ENCODE measurements at places on chromosomes 5 and 9. TPM values are rescaled to one million over a fixed set of nuclear protein-coding genes. Genes with fewer than 3 reads are reported as not detected.

AK8 gene
- total RNA-seq: not detected

GRCh38 chr5:125847561-125847960, 575.6 kb upstream of the GRAMD2B start:
- no peak overlapping the region for H3K4me3 ChIP-seq
- no peaks in the 10 kb centered on the region for H3K36me3 ChIP-seq
- no peak for DNase-seq

DNA sequence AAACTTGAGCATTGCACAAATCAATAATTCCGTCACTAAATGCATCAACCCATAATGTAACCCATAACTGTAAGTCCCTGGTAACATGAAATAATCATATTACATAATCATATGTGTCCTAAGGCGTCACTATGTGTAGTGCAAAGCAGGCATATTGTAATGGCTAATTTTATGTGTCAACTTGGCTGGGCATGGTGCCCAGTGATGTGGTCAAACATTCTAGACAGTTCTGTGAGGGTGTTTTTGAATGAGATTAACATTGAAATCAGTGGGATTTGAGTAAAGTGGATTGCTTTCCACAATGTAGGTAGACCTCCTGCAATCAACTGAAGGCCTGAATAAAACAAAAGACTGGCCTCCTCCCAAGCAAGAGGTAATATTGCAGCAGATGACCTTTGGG, 794.4 kb upstream of the ACO1 start:
- no peaks in the 10 kb centered on the region for H3K36me3 ChIP-seq
- no peaks in the 10 kb centered on the region for H3K27me3 ChIP-seq
- no peak overlapping the region for H3K27ac ChIP-seq
- no peak overlapping the region for H3K4me3 ChIP-seq

DNAJC18 gene
- 8.5 TPM for total RNA-seq

TAL2 gene
- total RNA-seq: not detected

DNA sequence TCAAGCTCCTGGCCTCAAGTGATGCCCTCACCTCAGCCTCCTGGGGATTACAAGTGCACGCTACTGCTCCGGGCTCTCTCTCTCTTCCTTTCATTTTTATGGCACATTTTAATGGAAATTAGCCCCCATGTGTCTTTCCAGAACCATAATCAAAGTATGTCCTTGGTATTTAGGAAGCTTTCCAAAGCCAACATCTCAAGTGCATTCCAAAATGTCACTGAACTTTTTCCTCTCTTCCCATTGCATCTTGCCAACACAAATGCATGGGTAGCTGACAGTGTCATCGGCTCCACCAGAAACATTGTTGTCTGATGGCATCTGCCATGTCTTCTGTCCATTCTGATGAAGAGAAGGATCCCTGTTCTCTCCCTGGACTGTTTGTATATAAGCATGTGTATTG, 90.5 kb upstream of the ANXA1 start:
- DNase-seq: no peak
- no peak overlapping the region for H3K27ac ChIP-seq
- no peaks in the 10 kb centered on the region for H3K27me3 ChIP-seq
- H3K4me1 ChIP-seq: no peaks in the 10 kb centered on the region

GRCh38 chr9:122342323-122343050, 28.3 kb upstream of the PTGS1 start:
- no peak for DNase-seq
- peaks cover 10% of the 10 kb centered on the region for H3K4me1 ChIP-seq
- no peak overlapping the region for H3K27ac ChIP-seq
- no peaks in the 10 kb centered on the region for H3K36me3 ChIP-seq

DNA sequence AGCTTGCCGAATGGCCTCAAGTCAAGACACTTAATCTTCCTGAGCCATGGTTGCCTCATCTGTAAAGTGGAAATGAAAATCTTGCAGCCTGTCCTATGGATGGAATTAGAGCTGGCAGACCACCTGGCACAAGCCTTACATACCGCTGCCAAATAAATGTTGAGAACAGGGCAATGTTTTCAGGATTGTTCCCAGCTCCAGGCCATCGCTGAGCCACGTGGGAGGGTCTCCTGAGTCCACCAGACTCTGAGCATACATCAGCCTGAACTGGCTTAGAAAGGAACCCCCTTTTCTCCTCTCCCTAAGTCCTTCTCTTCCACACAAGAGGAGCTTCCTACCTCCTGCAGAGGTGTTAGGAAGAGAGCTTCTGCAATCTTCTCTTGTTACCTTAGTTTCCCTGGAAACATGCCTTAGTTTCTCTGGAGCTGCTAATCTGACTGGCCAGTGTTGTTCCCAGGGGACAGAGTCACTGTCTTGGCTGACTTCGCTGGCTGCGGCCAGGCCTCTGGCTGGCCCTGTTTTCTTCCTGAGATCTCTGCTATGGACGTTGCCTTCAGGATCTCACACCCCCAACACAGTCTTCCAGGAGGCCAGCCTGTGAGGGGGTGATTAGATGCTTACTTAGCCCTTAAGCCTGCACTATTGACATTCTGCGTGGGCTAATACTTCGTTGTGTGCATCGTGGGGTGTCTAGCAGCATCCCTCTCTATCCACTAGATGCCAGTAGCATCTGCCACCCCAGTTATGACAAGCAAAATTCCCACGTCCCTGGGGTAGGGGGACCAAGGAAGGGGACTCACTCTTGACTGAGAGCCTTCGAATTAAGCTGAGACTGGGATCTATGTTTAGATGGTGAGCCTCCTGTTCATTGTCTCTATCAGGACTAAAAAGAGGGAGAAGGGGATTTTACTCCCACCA, 62.2 kb downstream of the BOD1 start:
- DNase-seq: no peak
- H3K27me3 ChIP-seq: no peaks in the 10 kb centered on the region
- no peak overlapping the region for H3K27ac ChIP-seq
- no peaks in the 10 kb centered on the region for H3K36me3 ChIP-seq
- no peak overlapping the region for H3K4me3 ChIP-seq
